Stimulated activated CD4-positive, alpha-beta T cell treated with anti-CD3 and anti-CD28 coated beads, Interleukin-15, amount 100 ng/mL, for 48 hours (primary cell): ENCODE measurements at places on chromosomes 6 and 20.

DNA sequence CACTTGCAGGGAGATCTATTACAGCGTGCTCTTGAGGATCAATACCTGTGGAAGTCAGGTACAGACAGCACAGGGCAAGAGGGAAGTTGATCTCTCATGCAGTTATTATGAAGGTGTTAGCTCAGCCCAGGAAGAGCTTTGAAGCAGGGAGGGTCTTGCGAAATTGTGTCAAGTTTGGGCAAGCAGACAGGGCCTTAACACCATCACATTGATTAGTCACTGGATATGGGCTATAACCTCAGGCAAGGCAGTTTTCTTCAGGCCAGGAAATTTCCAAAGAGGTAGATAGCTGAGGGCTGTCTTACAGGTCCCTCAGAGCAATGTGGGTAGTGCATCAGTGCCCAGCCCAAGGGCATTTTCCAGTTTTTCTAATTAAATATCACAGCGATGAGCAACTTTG is 643.8 kb downstream of the DHX35 start:
- DNase-seq, result no peak

GRCh38 chr6:118249680-118250079 is 298.4 kb upstream of the PLN start:
- no peak for DNase-seq

GRCh38 chr20:19832875-19833274 is 74.8 kb downstream of the RIN2 start:
- DNase-seq, result peak; percentile 8

DNA sequence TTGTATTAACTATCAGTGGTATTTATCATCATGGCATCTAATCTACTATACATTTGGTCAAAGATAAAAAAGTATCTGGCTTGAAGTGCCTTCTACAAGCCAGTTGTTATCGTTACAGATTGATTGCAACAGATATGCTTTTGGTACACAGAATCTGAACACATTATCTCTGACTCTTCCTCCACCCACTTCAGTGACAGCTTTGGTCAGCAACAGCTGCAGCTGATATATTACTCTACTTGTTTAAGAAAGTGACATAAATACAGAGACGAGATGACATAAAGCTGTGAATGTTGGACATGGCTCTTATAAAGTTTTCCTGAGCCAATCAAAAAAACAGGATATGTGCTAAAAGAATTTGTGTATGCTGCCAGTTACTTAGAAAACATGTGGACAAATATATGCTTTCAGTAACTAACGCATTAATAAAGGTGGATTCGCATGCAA is 77.6 kb downstream of the HIVEP2 start:
- DNase-seq, result no peak

GRCh38 chr6:131412960-131413830 is 159.8 kb upstream of the ARG1 start:
- no peak for DNase-seq

GRCh38 chr20:57826666-57827287 is 117.0 kb upstream of the PMEPA1 start:
- no peak for DNase-seq

- DNase-seq, result no peak
These were observed 153.5 kb downstream of the DLL1 start for GRCh38 chr6:170137176-170137891.

DNA sequence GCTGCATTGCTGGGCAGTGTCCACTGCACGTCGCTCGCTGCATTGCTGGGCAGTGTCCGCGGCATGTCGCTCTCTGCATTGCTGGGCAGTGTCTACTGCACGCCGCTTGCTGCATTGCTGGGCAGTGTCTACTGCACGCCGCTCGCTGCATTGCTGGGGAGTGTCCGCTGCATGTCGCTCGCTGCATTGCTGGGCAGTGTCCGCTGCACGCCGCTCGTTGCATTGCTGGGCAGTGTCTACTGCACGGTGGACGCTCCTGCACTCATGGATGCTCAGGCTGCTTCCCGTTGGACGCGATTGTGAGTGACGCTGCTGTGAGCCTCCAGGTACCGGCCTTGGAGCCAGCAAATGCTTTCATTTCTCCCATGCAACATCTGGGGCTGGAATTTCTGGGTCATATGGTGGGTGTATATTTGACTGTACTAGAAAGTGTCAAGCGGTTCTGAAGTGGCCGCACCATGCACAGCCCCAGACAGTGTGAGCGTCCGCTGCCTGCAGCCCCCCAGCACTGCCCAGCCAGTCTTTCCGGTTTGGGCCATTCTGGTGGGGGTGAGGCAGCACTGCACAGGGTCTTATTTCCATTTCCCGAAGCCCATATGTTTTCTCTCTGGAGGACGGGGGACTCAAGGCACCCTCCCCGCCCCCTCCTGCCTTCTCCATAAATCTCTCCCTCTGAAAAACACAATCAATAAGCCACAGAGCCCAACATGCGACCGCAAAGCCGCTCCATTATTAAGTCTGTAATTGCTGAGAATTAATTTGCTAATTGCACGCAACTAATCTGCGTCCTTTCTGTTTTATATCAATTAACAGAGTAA is 97.4 kb downstream of the YTHDF1 start:
- no peak for DNase-seq

DNA sequence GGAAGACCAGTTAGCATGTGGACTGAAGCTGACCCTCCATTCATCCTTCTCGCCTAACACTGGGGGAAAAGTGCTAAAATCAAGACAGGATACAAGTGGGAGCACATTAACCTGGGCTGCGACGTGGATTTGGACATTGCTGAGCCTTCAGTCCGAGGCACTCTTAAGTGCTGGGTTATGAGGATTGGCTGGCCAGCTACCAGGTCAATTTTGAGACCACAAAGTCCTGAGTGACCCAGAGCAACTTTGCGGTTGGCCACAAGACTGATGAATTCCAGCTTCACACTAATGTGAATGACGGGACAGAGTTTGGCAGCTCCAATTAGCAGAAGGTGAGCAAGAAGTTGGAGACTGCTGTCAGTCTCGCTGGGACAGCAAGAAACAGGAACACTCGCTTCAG is 20.7 kb downstream of the FUCA2 start:
- DNase-seq, result no peak

DNA sequence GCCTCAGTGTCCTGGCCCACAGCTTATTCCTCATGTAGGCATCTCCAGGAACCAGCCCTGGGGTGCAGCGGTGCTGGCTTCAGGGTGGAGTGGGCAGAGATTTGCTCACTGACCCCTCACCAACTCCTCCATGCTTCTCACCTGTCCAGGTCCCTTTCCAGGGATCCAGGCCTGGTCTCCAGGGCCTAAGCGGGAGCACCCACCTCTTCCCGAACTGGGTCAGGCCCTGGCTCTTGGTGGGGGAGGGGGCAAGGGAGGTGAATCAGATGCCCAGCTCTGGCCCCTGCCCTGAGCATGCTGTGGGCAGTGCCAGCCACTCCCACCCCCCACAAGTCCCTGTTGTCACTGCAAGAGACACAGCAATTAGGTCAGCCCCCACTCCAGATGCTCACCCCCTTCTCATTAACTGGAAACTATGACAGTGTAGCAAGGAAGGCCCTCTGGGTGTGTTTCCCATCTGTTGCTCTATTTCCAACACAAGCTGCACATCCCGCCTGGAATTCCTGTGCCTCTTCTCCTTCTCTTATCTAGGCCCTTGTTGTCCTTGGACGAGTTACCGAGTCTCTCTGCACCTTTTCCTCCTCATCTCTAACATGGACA is 37.0 kb downstream of the MDFI start:
- DNase-seq, result no peak

DNA sequence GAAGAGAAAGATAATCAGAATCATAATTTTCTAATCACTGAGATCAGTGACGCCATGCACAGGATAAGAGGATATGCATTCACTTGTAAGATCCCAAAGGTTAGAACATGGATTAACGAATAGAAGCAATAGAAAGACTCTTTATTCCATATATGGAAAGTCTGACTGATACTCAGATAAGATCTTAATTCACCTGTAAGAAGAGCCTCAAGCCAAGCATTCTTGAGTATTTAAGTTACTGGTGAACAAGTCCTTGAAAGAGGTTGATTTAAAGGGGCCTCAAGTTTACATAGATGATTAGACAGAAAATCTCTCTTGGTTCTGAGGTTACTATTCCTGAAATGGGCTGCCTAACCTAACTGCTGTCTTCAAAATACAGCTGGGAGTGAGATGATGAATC is 53.8 kb upstream of the MTRF1L start:
- DNase-seq, result no peak

- DNase-seq, result no peak
These were observed 6.4 kb downstream of the CCND3 start for GRCh38 chr6:41935193-41935574.

DNA sequence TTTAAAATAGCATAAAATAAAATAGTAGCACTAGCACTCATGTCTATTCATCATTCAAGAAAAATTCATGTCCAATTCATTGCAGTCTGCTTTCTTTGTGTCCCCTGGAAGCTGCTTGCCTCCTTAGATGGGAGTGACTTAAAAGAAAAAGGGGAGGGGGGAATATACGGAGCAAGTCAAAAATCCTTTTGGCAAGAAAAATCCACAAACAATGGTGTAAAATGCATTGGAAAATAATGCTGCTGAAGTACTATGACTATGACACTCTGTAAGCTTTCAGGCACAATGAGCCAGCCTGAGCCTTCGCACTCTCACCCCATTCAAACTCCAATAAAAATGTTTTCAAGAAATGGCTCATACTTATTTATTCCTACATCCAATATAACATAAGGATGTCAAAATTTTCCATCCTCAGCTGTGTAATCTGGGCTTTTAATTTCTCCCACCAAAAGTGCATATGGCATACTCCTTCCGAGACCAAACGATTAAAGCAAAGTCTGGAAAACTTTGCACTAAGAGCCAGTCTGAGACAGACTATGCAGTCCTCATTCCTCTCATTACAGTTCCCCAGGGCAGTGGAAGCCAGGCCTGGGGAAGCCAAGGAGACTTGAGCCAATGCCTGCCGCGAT is 790 bp downstream of the NEDD9 start:
- no peak for DNase-seq

- DNase-seq, result no peak
These were observed 266.0 kb upstream of the BTBD3 start for GRCh38 chr20:11651647-11652046.

DNA sequence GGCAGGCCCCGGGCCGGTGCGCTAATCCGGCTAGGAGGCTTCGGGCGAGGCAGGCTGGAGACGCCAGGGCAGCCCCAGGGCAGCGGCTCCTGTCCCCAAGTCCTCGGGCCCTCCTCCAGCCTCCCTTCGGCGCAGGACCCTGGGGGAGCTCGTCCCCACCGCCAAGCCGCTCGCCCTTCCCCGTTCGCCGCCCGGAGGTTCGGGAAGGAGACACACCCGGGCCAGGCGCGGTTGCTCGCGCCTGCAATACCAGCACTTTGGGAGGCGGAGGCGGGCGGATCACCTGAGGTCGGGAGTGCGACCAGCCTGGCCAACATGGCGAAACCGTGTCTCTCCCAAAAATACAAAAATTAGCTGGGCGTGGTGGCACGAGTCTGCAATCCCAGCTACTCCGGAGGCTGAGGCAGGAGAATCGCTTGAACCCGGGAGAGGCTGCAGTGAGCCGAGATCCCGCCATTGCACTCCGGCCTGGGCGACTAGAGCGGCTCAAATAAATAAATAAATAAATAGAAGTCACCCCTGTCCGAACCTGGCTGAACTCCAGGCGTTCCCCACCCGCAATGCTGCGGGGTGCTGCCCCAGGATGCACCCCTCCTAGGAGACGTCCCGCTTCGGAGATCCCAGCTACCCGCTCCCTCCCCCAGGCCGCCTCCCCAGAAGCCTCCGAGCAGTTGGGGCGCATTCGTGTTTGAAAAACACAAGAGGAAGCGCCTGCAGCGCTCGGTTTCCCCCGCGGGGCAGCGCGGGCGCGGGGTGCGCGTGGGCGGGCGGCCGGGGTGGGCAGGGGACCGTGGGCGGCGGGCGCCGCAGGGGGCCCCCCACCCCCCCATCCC is 27.5 kb downstream of the SERPINB9 start:
- no peak for DNase-seq

DNA sequence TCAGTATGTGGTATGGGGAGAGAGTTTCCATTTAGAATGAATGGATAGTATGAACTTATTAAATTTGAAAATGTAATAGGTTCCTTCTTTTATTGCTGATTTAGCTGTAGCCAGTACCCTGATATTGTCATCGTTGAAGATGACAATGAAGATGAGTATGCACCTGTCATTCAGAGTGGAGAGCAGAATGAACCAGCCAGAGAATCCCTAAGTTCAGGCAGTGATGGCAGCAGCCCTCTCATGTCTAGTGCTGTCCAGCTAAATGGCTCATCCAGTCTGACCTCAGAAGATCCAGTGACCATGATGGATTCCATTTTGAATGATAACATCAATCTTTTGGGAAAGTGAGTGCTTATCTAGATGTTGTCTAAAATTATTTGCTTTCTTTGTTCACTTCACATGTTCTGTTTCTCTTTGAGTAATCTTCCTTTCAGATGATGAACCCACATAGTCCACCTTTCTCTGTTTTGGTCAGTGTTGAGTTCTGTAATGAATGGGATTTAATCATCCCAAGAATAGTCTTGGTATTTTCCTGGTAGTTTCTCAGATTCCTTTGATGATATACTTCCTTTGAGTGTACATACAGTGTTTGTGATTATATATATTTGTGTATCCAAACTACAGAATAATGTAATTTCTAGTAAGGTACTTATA is 23.3 kb downstream of the HSF2 start:
- no peak for DNase-seq

DNA sequence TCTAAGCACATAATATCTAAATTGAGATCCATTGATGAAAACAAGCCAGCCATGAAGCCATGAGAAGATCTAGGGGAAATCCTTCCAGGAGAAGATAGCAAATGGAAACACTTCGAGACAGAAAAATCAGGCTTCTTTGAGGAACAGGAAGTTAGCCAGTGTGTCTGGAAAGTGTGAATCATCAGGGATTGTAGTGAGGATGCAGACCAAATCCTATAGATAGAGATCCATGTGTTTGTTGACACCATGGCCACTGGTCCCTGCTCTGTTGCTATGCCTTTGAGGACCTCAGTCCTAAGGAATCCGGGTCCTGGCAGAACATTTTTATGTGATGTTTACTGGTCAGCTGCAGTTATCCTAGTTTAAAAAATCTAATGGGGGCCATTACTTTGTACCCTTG is 6.6 kb upstream of the ELOVL2 start:
- DNase-seq, result no peak

- no peak for DNase-seq
These were observed 52.9 kb upstream of the BTN3A2 start for GRCh38 chr6:26312096-26312463.

GRCh38 chr20:57539889-57540288 is 14.9 kb upstream of the CTCFL start:
- no peak for DNase-seq

DNA sequence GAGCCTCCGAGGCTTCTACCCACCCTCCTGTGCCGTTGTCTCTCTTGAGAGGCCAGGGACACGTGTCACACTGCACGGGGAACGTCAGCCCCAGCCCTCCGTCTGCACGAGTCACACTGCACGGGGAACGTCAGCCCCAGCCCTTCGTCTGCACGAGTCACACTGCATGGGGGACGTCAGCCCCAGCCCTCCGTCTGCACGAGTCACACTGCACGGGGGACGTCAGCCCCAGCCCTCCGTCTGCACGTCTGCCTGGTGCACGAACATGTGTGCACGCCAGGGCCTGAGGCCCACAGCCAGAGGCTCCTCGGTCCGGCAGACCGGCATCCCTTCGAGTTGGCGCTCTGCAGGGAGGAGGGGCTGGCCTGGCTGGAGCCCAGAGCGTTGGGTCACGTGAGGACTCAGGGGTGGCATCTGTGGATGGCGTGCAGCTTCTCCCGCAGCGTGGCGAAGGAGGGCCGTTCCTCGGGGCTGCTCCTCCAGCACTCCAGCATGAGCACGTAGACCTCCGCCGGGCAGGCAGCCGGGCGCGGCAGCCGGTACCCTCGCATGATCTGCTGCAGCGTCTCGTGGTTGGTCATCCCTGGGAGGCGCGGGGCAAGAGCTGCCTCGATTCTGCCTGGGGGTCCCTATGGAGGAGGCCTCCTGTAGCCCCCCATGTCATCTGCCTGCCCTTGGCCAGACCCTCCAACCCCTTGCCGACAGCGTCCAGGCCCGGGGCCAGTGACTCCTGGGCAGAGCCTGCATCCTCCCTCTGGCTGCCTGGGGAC is 3.4 kb upstream of the PTK6 start:
- DNase-seq, result no peak
